ENCODE measurements at places on chromosomes 3 and 15. TPM values are rescaled to one million over a fixed set of nuclear protein-coding genes. Genes with fewer than 3 reads are reported as not detected.

DNA sequence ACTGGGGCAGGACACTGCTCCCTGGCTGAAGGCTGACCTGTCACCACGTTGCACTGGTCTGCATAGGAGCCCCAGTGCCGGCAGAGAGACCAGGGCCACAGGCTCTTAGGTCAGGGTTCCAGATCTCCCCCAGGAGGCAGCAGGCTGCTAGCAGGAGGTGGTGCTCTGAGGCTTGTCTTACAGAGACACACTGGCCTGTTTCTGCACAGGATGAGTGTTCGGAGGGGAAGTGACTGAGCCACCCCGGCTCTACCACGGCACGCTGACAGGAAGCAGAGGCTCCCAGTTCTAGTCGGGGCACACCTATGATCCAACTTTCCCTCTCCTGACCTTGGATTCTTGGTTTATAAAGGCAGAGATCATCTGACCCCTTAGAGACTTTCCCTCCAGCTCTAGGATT, 8.6 kb downstream of the FBXL22 start:
- no peak for DNase-seq

Gene ATP6V1A
- total RNA-seq: 51.6 TPM

Gene MED12L
- total RNA-seq: 0.47 TPM

DNA sequence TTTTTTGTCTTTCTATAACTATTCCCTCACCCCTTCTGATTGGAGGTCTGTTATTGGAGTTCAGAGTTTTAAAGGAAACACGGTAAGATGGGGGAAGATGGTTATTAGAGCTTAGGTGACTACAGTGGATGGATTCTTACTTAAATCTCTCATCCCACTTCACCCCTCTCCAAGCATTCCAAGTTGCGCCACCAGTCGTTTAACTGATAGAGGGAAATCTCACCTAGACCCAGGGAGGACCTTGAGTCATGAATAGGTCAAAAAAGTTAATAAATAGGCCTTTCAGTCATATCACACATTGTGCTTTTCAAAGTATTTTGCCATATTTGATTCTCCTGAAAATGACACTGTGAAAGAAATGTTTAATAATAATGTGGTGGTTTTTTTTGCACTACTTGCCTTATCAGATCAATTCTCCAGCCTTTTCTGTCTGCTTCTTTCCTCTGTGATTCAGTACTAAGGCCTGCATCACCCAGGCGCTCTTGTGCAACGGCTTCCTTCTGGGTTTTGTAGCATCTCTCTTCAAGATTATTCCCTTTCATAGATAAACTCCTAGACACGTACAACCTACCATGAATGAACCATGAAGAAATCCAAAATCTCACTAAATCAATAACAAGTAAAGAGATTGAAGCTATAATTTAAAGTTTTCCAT, 100.4 kb upstream of the TGFBR2 start:
- no peak for DNase-seq

DNA sequence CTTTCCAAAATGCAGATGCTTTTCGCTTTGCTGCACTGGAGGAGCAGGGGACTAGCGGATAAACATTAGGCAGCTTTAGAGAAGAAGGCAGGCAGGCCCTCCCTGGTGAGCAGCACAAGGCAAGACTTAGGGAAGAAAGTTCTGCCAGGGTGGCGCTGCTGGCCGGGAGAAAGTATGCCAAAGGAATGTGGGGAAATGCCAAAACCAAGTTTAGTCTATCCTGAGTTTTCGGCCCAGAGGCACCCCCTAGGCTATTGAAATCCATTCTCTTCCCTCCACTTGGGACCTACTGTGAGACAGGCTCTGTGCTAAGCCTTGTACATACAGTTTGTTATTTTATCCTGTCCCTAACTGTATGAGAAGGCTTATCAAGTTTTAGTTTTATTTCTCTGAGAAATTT, 9.2 kb downstream of the SHC4 start:
- DNase-seq: no peak

GRCh38 chr15:88610701-88611231, 10.4 kb upstream of the AEN start:
- no peak for DNase-seq

DNA sequence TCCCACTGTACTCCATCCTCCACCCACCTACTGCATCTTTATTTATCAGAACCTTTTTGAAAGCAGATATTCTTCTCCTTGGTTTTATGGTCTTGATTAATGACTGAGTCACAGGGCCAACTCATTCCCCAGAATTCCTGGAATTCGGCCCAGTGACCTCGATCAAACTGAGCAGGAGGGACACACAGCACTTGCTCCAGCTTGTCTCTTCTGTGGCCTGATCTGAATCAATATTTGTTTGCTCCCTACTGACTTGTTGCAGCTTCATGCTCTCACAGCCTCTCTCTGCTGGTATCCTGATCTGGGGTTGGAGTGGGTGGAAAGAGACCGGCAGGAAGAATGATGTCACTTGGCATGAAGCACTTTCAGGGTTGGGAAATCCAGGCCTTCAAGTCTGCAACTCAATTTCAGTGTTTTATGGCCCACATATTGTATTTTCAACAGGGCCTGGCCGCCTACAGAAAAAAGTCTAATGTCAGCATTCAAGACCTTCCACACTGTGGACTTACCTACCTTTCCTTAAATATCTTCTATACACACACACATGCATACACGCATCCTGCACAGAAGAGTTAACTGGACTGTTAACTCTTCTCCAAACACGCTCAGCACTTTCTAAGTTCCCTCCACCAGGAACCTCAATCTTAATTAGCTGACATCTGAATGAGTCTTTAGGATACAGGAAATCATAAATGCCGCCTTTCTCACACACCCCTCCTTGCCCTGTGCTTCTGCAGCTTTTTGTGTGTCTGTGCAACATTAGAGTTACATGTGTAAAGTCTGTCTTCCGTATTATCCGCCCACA, 4.6 kb downstream of the ANXA2 start:
- peak; percentile 99 for DNase-seq

GRCh38 chr3:97804471-97804870, 17.3 kb upstream of the CRYBG3 start:
- no peak for DNase-seq

- no peak for DNase-seq
Observed at GRCh38 chr3:3464131-3464530, 284.6 kb upstream of the CRBN start.

DNA sequence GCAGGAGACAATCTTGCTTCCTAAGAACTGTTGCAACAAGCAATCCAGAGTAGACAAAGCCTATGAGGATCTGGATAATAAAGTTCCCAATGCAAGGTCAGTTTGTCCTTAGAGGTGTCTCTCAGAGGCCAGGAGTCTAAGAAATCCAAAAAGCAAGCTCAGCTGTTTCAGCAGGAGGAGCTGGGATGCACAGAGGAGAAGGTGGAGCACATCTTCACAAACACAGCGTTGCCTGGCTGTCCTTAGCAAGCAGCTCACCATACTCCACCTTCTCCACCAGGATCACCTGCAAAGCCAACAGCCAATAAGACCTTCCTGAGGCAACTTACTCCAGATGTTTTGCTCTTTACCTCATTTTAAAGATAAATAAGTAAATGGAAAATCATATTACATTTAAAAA, 365 bp downstream of the ZBED2 start:
- no peak for DNase-seq

DNA sequence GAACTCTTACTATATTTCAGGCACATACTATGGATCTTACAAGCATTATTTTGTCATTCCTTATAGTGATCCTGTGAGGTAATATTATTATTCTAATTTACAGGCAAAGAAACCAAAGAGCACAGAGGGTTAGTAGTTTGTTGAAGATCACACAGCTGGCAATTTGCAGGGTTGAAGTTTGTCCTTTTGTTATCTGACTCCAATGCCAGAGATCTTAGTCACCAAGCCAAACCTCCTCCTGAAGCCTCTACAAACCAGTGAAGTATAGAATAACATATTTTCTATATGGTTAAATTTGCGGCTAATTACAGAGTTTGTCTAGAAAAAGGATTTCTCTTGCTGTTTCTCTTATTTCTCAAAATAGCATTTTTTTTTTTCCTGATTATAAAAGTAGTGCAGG, 11.2 kb downstream of the ISLR2 start:
- DNase-seq: no peak

GRCh38 chr3:33035596-33035995, 61.4 kb downstream of the GLB1 start:
- peak; percentile 37 for DNase-seq

DNA sequence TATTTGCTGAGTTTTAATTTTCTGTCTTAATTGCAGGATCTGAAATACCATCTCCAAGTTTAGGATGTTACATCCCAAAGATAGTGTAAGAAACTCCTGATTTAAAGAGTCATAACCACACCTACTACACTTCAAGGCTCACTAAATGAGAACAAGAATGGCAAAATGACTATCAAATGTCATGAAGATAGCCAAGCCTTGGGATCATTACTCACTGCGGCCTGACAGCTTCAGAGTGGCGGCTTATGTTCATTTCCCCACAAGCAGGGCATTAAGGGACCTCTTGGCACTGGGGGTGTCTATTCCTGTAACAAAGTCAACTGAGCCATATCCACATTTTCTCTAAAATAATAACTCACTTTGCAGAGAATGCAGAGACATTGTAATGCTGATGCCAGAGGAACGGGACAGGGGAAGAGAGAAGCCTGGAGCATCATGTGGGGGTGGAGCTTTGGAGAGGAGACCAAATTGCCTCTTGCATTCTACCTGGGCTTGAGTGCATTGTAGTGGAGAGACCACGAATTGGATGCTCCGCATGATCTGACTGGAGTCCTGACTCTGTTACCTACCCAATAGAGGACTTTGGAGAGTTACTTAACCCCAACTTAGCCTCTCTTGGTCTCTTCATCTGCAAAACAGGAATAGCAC, 219.2 kb downstream of the OPA1 start:
- no peak for DNase-seq

- DNase-seq: peak; percentile 76
Observed at GRCh38 chr15:39581793-39582285, 960 bp downstream of the THBS1 start.

Gene ZPLD1
- 0.22 TPM for total RNA-seq

- DNase-seq: no peak
Observed at GRCh38 chr15:92394309-92395097, 822 bp downstream of the ST8SIA2 start.

- no peak for DNase-seq
Observed at GRCh38 chr3:23461069-23461468, 257.9 kb downstream of the UBE2E2 start.

Gene CDCP1
- total RNA-seq: 180 TPM

DNA sequence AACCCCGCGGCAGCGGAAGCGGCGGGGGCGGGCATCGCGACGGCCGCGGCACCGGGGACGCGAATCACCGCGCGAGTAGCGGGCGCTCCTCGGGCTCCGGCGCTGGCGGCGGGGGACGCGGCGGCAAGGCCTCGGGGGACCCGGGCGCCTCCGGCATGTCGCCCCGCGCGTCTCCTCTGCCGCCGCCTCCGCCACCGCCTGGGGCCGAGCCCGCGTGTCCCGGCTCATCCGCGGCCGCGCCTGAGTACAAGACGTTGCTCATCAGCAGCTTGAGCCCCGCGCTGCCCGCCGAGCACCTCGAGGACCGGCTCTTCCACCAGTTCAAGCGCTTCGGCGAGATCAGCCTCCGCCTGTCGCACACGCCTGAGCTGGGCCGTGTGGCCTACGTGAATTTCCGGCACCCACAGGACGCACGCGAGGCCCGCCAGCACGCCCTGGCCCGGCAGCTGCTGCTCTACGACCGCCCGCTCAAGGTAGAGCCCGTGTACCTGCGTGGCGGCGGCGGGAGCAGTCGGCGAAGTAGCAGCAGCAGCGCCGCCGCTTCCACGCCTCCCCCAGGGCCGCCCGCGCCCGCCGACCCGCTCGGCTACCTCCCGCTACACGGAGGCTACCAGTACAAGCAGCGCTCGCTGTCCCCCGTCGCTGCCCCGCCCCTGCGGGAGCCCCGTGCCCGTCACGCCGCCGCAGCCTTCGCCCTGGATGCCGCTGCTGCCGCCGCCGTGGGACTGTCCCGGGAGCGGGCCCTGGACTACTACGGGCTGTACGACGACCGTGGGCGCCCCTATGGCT, 675 bp downstream of the RBM15B start:
- DNase-seq: peak; percentile 20

DNA sequence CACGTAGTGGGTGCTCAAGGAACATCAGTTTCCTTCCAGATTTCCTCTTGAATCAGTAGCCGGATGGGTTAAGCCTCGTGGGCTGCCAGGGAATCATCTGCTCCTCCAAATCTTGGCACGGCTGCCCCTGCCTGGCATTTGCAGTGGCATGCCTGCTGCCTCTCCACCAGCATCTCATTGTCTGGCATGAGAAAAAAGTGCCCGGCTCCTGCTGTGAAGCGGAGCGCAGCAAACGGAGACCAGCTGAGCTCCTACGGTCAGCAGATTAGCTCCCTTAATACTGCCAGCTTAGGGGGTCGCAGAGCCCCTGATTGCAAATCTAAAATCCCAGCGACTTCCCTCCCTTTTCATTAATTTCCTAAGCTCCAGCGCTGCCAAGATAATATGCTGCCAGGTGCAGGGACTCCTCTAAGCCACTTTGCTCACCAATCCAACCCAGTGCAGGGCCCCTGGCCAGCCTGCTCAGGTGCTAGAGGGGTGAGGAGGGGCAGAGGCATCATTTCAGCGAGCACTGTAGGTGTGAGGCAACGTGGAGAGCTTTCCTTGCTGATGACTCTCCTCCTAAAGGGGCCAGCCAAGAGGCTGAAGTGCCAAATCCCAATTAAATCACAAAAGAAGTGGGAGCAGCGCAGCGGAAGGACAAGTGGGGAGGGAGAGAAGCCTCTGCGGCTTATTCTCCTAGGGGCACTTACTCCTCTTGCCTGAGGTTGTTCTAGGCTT, 49.6 kb upstream of the ST8SIA2 start:
- no peak for DNase-seq

DNA sequence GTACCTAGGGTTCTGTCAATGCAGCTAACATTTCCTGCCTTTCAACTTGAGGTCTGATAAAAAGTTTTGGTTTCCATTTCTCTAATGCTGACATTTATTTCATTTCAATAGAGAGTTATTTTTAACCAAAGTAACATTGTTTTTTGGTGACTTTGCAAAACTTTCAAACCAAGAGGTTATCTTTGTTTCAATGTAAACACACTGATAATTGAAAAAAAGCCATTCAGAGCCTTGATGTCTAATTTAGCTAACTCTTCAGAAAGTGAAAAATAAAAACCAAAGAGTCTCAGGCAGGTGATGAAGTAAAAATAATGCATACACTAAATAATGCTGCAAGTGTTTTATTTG, 9.6 kb upstream of the TIPARP start:
- DNase-seq: no peak

GRCh38 chr3:172263781-172264486, 184.3 kb downstream of the GHSR start:
- DNase-seq: no peak

GRCh38 chr15:75672646-75673425, 25.1 kb downstream of the SNX33 start:
- no peak for DNase-seq
